Stimulated activated CD8-positive, alpha-beta memory T cell treated with anti-CD3 and anti-CD28 coated beads, Interleukin-2, amount 100 ng/mL, for 1 hour (primary cell): ENCODE measurements at places on chromosomes 16 and 17.

DNA sequence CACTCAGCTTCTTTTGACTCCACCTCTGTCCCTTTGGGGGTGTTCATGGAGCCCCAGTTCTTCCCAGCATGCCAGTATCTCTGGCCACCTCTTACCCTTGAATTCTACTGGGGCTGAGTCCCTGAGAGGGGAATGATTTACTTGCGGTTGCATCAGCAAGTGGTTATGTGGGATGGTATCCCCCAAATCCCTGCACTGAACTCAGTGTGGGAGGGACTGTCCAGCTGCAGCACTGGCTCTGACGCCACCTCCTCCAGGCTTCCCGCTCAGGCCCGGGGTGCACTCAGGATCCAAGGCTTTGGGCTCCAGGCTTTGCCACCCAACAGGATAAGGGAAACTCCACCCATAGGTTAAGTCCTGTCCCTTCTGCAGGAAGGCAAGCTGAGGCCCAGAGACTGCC lies 21.1 kb upstream of the BRD7 start:
- no peak for DNase-seq

DNA sequence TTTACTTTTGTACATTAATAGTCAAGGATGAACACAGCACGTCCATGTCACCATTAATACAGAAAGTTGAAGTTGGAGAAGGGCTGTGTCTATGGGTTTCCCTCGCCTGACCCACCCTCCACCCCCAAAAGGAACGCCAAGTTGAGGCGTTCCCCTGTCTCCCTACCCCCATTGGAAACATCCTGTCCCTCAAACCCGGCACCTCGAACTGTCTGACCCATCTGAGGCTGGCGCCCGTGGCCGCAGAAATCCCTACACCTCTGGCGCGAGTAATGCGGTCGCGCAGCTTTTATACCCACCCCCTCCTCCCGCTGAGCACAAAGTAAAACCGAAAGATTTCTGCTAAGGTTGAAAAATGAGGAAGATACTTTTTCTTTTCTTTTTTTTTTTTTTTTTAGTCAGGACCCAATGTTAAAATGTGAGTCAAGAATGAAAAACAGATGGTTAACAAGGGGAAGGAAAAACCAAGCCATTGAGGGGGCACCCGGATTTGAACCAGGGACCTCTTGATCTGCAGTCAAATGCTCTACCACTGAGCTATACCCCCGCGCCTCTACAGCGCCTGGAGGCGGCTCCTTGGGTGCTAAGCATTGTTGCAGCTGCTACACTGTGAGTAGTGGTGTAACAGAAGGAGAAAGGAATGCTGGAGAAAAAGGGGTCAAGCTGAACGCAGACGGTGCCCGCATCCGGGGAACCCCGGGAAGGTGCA lies 887 bp upstream of the LASP1 start:
- peak; percentile 78 for DNase-seq

DNA sequence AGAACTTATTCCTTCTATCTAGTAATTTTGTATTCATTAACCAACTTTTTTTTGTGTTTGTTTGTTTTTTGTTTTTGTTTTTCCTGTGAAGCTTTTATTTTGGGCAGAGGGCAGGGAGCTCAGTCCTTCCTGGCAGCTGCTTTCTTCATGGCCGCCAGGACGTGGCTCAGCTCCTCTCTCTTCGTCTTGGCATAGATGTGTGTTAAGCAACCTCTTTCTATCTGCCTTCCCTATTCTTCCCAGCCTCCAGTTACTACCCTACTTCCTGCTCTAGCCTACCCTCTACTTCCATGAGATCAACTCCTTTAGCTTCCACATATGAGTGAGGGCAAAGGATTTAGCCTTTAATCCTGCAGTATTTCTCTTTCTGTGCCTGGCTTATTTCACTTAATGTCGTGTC lies 8.2 kb upstream of the BRD7 start:
- no peak for DNase-seq

DNA sequence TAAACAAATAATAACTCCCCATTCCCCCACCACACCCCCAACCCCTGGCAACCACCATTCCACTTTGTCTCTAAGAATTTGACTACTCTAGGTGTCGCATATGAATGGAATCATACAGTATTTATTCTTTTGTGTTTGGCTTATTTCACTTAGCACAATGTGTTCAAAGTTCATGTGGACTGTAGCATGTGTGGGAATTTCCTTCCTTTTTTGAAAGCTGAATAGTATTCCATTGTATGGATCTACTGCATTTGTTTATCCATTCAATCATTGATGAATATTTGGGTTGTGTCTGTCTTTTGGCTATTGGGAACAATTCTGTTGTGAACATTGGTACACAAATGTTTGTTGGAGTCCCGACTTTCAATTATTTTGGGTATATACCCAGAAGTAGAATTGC lies 3.3 kb upstream of the ACSF2 start:
- DNase-seq = no peak

- DNase-seq = no peak
Measured at GRCh38 chr17:60743799-60744198, 66.1 kb downstream of the BCAS3 start.

DNA sequence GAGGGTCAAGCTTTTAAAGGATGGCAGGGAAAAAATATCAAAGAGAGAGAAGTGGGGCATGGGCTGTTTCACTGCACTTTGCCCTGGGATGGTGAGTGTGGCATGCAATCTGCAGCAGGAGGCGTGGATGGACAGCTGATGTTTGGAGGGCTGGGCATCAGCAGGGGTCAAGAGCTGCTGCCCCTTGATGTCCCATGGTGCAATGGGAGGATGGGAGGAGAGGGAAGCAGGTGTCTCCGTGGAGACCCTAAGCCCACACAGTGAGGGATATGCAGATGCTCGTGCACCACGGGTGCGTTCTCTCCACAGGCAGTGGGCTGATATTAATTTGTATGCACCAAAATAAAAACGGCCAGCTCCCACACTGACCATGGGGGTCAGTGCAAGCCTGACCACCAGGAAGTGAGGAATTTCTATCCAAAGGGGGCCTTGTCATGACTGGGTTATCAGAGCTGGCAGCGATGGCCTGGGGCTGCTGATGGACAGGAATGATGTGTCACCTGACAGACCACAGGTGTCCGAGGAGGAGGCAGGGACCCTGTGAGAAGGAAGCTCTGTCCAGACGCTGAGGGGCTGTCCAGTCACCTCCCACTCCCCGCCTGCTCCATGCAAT lies 183.6 kb downstream of the IRF8 start:
- no peak for DNase-seq

- no peak for DNase-seq
Measured at GRCh38 chr16:55437625-55438024, 41.4 kb upstream of the MMP2 start.

DNA sequence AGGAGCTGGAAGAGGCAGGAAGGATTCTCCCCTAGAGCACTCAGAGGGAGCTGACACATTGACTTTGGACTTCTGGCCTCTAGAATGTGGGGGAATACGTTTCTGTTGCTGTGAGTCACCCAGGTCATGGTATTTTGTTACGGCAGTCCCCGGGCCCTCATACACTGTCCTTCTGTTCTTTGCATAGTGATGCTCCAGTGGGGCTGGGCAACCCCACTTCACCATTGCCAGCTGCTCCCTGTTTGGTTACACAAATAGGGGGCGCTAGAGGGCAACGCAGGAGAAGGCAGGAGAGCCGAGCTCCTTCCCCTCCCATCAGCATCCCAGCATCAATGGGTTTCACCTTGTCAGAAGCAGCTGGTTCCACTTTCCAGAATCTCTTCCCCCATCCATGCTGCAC lies 257.7 kb upstream of the FOXF1 start:
- no peak for DNase-seq

DNA sequence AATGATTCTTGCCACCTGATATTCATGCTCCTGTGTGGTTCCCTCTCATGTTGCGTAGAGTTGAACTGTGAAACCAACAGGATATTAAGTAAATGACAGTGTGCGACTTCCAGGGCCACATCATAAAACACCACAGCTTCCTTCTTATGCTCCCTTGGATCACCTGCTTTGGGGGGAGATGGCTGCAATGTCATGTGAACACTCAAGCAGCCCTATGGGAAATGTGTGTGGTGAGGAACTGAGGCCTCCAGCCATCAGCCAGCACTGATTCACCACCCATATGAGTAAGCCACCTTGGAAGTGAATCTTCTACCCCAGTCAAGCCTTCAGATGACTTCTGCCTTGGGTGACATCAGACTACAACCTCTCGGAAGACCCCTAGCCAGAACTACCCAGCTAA lies 427.5 kb downstream of the UTP18 start:
- DNase-seq = no peak

DNA sequence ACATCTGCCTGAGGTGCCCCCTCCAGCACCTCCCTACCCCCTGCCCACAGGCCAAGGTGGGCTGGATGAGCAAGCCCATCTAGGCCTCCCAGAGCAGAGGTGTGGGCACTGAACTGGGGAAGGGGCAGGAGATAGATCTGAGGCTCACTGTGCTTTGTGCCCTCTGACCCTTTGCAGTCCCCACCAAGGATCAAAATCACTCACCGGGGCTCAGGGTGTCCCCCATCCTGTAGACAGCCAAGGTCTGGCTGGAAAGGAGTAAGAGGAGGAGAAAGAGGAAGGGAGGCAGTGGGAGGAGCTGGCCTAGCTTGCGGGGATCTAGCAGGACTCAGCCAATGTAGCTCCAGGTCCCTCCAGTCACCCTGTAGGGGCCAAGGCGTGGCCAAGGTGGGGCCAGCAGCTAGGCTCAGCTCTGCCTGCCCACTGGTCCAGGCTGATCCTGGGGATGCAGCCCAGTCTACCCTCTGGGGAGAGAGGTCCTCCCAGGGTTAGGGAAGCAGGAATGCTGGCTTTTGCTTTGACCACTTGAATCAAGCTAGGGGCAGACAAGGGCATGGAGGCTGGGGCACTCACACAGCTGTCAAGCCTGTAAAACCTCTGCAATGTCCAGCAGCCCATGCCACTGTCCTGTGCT lies 1.8 kb downstream of the SLC12A4 start:
- DNase-seq = no peak

GRCh38 chr17:8725881-8726876 lies 18.5 kb downstream of the CCDC42 start:
- no peak for DNase-seq

DNA sequence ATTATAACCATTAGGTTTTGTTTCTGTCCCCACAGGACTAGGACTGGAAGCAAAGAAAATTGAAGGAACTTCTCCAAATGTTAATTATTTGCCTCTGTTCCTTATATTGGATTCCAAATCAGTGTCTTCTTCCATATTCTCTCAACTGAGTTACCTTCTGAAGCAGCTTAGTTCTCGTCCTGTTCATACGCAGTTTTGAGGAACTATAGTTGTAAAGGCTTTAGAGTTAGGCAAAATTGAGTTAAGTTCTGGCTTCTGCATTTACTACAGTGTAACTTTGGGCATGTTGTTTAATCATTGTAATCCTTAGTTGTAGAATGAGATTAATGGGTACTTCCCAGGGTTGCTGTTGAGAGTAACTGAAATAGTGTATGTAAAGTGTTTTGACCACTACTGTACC lies 11.2 kb downstream of the CBFB start:
- no peak for DNase-seq

DNA sequence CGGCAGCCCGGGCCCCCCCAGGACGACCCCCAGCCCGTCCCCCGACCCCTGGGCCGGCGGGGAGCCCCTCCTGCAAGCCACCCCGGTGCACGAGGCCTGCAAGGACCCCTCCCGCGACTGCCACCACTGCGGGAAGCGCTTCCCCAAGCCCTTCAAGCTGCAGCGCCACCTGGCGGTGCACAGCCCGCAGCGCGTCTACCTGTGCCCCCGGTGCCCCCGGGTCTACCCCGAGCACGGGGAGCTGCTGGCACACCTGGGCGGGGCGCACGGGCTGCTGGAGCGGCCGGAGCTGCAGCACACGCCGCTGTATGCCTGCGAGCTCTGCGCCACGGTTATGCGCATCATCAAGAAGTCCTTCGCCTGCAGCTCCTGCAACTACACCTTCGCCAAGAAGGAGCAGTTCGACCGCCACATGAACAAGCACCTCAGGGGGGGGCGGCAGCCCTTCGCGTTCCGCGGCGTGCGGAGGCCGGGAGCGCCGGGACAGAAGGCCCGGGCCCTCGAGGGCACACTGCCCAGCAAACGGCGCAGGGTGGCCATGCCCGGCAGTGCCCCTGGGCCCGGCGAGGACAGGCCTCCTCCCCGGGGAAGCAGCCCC lies 15.6 kb upstream of the ZFPM1 start:
- no peak for DNase-seq

DNA sequence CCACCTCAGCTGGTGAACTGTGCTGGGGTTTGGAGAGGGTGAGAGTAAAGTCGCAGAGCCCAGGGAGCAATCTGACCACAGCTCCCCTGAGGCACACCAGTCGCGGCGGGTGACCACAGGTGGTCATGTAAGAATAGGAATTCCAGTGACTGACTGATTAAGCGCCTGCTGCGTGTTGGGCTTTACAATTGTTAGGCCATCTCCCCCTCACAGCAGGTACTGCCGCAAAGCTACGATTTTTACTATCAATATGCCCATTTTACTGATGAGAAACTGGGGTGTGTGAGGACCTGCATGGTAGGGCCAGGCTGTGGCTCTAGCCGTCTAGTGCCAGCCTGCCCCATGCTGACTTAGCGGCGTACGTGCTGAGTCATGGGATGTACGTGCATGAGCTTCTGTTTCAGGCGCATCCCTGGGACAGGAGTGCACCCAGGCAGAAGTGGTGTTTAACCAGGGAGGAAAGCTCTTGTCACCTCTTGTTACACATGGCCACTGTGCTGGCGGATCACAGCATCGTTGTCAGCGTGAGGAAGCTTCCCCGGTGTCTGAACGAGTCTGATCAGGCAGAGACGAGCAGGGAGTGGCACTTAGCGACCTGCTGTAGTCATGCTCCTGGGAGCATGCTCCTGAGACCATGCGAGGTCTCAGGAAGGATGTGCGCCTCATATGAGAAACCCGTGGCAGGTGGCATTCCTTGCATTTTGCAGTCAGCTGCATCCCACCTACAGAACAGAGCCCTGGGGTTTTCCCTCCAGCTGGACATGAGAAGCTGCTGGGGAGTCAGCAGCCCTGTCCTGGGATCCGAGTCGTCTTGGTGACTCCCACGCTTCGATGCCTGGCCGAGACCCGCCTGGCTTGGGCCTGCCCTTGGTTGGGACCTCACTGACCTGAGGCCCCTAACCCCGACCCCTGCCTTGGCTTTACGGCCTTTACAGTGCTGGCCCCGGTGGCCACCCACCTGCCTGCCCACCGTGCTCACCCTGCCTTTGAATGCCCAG lies 163.7 kb upstream of the CHMP6 start:
- no peak for DNase-seq

DNA sequence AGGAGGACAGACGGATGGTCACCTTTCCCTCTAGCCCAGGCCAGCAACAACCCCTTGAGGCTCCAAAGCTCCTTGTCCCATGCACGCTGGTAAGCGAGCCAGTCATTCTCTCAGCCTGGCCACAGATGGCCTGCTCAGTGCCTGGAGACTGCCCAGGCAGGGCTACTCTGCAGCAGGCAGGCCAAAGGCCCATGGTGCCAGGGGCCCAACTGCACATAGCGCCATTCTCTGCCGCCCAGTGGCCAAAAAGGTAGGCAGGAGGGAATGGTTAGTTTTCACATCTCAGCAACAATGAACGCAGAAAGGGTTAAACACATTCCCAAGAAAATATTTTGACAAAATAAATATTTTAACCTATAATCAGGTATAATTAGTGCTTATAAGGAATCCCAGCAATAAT lies 7.7 kb upstream of the SREBF1 start:
- no peak for DNase-seq

GRCh38 chr16:4744555-4745273 lies 10.4 kb downstream of the DNAAF8 start:
- DNase-seq = no peak

GRCh38 chr16:25151996-25152395 lies 40.5 kb downstream of the LCMT1 start:
- DNase-seq = no peak
